Activated CD4-positive, alpha-beta memory T cell treated with anti-CD3 and anti-CD28 coated beads for 36 hours (primary cell): ENCODE measurements at places on chromosomes 1 and 21. TPM values are rescaled to one million over a fixed set of nuclear protein-coding genes. Genes with fewer than 3 reads are reported as not detected.

DNA sequence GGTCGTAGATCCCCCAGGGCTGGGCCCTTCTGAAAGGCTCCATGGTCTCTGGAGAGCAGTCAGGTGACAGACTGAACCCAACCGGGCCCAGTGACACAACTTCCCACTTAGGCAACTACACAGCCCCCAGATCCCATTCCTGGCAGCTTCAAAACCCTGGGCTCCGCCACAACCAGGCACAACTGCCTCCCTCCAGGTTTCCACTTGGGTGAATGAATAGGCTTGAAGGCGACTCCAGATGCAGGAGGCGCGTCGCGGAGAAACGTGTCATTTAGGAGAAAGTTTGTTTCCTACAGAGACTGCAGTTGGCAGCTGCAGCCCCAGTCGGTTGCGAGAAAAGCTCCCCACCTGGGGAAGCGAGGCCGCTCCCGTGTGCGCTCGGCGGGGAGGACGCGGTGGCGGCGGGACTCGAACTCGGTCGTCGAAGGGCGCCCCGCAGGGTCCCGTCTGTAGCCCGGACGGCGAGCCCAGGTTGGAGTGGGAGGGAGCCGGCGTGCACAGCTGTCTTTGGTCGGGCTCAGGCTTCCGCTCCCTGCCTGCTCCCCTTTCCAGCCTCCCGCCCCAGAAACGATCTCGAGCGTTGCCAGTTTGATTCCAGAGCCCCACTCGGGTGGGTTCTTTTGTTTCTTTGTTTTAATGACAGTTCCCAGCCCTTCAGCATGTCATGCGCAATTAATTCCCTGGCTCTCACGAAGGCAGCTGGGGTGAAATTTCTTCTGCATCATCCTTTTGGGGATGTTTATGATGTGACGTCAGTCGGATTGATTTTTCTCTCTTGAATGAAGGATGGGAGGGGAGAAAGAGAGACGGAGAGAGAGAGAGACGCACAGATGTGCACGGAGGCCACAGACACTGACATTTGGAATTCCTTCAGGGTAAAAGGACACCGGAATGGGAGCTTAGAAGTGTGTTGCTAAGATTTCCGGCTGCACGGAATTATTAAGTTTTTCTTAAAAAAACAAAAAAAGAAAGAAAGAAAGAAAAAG is 862 bp upstream of the SGIP1 start:
- peaks cover 27% of the 10 kb centered on the region for H3K27me3 ChIP-seq
- H3K4me3 ChIP-seq, result peak overlapping the region; percentile 72
- H3K27ac ChIP-seq, result no peak overlapping the region
- H3K36me3 ChIP-seq, result no peaks in the 10 kb centered on the region

GRCh38 chr21:45959182-45959581 is 22.4 kb upstream of the COL6A1 start:
- DNase-seq, result no peak
- peaks cover 33% of the 10 kb centered on the region for H3K27me3 ChIP-seq
- no peak overlapping the region for H3K4me3 ChIP-seq

GRCh38 chr1:177311111-177311510 is 140.4 kb downstream of the BRINP2 start:
- H3K36me3 ChIP-seq, result no peaks in the 10 kb centered on the region
- no peak overlapping the region for H3K4me3 ChIP-seq
- DNase-seq, result no peak
- H3K4me1 ChIP-seq, result no peaks in the 10 kb centered on the region

DNA sequence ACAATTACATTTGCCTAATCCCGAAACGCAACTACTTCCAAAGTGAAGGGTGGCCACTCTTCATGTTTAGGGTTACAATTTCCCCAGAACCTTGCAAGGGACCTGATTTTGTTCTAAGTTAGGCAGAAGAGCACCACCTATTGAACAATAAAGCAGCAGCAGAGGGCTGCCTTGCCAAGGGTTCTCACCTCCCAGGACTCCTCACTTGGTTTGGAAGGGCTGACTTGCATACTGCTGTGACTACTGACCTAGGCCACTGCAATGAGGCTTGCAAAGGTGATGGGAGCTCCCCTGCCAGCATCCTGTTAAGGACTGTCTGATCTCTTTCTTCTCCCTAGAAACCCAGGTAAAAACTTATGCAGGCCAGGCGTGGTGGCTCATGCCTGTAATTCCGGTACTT is 14.2 kb downstream of the MTOR start:
- no peak for DNase-seq
- peaks cover 14% of the 10 kb centered on the region for H3K4me1 ChIP-seq
- no peak overlapping the region for H3K27ac ChIP-seq
- H3K27me3 ChIP-seq, result no peaks in the 10 kb centered on the region
- peaks cover 34% of the 10 kb centered on the region for H3K36me3 ChIP-seq

GRCh38 chr1:71157151-71157550 is 76.3 kb upstream of the ZRANB2 start:
- H3K4me1 ChIP-seq, result no peaks in the 10 kb centered on the region
- H3K27ac ChIP-seq, result no peak overlapping the region
- no peak for DNase-seq
- H3K36me3 ChIP-seq, result no peaks in the 10 kb centered on the region
- H3K4me3 ChIP-seq, result no peak overlapping the region

EVA1C gene
- 9.6 TPM for total RNA-seq

GRCh38 chr1:89363196-89363595 is 663 bp upstream of the GBP6 start:
- H3K27ac ChIP-seq, result no peak overlapping the region
- peaks cover 22% of the 10 kb centered on the region for H3K4me1 ChIP-seq
- no peak overlapping the region for H3K4me3 ChIP-seq

DNA sequence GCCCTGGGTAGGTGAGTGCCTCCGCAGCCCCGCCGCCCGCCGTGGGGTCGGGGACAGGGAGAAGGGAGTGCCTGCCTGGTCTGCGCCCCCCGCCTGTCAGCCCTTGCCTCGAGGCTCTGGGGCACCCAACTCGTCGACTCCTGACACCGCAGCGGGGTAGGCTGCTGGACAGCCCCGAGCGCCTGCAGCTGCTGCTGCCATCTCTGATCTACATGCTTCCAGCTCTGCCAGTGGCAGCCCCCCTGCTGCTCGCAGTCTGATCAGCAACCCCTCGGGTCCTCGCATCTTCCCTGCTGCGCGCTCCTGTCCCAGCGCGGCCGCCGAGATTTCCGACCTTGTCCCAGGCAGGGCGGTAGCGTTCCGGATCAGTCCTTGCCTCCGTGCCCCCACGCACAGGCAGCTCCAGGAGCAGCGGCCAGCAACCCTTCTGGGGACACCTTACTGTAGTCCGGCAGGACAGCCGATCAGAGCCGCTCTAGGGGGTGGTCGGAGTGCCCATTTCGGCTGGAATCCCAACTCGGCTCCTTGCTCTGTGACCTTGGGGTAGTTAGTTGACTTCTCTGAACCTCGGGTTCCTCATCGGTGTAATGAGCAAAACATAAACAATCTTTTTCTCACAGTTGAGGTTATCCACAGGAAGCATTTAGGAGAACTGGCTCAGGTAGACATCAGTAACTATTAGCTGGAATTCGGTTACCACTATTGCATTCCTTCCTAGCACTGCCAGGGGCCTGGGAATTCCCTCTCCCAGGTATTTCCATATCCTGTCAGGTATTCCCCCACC is 540 bp downstream of the BCAN start:
- H3K4me1 ChIP-seq, result peaks cover 24% of the 10 kb centered on the region
- H3K27me3 ChIP-seq, result peaks cover 76% of the 10 kb centered on the region
- no peak overlapping the region for H3K27ac ChIP-seq
- no peak overlapping the region for H3K4me3 ChIP-seq

FMOD gene
- total RNA-seq, result 0.95 TPM
